ENCODE measurements at places on chromosomes 1 and 21.

GRCh38 chr1:47559944-47560695, 122.3 kb downstream of the FOXD2 start:
- DNase-seq = no peak

- DNase-seq = no peak
Measured at GRCh38 chr1:192266645-192267044, 50.1 kb upstream of the RGS21 start.

GRCh38 chr1:221669441-221669840, 72.4 kb downstream of the DUSP10 start:
- DNase-seq = no peak

GRCh38 chr1:212207118-212207517, 78.1 kb upstream of the PPP2R5A start:
- DNase-seq = no peak

GRCh38 chr1:1441002-1441888, 5.8 kb downstream of the VWA1 start:
- DNase-seq = no peak

- no peak for DNase-seq
Measured at GRCh38 chr1:28280977-28281381, 21.7 kb downstream of the SESN2 start.

DNA sequence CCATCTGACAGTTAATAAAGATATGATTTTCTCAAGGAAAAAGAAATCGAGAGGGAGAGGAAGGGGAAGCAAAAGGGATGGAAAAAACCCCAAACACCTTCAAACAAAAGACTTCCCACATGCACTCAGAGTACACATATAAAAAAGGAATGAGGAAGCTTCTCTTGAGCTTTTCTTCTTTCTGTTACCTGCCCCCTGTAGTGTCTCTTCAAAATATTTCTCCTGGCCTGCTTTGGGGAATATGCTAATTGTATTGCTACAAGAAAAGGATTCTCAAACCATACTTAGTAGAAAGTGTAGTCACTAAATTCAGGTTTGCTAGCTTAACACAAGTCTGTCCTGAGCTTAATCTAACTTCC, 58.7 kb downstream of the KIF14 start:
- no peak for DNase-seq

GRCh38 chr1:15628003-15628402, 10.7 kb downstream of the DDI2 start:
- DNase-seq = no peak

DNA sequence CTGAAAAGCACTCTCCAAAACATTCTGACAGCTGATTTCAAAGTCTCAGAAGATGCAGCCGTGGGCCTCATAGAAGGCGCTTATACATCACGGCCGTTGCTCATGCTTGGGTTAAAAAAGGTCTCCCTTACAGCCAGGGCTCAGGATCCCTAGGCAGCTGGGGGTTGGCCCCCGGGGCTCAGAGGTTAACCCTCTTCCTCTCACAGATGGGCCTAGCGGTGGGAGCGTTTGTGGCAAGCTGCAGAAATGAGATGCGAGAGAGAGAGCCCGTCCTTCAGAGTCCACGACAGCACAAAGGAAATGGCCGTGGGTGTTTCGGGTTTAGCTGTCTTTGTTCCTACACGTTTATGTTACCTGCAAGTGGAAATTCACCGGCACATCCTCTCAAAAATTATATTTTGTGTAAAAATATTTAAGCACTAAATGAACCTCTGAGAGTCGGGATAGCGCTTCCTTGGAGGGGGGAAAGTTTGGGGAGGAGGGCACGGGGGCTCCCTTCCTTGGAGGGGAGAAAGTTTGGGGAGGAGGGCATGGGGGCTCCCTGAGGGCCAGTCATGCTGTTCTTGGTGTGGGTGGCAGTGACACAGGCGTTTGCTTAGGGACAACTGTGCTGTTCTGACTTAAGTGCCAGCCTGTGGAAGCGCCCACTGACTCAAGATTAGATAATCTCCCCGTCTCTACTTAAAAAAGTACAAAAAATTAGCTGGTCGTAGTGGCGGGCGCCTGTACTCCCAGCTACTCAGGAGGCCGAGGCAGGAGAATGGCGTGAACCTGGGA, 20.5 kb upstream of the PRDM15 start:
- no peak for DNase-seq

- no peak for DNase-seq
Measured at GRCh38 chr1:156958247-156958714, 37.8 kb downstream of the LRRC71 start.

DNA sequence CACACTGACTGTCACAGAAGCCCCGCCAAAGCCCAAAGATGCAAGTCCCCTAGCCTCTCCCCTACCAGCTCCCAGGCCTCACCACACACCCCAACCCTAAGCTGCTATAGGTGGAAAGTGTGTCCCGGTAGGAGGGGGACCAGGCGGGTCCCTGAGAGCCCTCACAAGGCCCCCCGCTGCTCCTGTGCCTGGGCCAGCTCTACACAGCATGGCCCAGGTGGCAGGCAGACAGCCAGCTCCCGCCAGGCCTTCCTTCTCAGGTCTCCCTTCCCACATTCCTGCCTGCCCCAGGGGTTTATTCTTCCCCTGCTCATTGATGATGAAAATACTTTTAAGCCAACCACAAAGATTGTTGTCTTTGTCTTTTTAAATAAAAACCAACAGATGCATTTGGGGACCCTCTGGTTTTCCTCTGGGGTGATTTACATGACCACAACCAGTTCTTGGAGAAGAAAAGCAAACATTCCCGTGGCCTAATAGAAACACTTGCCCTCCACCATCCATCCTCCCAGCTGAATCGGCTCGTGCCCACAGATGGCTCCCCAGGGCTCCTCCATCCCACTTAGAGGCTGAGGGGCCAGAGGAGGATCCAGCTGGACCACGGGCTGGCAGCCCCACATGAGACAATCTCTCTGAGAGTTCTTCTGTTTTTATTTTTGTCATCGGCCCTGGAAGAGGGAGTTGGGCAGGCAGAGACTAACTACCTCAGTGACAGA, 93.1 kb downstream of the DMRTB1 start:
- no peak for DNase-seq

DNA sequence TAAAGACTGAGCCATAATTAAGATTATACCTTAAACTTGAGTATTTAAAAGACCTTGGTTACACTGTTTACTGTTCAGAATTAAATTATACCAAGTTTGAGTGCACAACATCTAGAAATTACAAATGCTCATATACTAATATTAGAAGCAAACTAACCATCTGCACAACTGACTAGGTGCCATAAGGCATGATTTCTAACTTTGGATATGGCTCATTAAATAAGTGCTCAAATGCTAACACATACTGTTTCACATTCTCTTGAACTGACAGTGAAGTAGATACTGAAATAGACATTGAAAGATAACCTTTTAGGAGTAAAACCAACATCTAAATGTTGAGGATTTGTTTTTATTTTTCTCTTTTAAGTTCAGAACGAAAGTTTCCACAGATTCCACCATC, 74.1 kb downstream of the PRKAA2 start:
- DNase-seq = no peak

DNA sequence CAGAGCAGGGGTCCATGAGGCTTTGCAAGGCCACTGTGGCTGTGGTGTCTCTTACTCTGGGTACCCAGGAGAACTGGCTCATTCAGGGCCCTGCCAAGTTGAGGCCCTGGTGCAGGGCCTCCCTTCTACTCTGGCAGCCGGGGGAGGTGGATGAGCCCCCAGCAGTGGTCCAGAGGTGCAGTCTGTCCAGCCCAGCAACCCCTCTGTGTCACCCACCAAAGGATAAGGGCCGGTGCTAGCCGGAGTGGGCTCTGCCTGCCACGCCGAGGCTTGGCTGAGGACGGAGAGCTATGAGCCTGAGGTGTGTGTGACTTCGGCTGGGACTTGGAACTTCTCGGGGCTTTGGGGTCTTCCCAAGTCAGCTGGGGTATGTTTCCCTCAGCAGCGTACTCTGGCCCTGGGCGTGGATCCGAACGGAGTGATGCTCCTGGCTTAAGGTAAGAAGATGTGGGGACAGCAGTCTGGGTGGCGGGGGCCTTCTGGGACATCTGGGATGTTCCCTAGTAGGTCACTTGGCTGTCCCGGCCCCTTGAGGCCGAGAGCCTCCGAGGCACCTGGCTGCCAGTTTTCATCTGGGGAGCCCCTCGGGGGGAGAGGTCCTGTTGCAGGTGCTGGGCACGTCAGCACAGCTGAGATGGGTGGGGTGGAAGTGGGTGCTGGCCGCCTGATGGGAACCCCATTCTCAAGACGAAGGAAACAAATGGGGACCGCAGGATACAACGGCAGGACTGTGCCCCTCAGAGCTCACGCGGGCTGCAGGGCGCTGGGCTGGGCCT, 25.9 kb downstream of the RUNX3 start:
- DNase-seq = no peak

DNA sequence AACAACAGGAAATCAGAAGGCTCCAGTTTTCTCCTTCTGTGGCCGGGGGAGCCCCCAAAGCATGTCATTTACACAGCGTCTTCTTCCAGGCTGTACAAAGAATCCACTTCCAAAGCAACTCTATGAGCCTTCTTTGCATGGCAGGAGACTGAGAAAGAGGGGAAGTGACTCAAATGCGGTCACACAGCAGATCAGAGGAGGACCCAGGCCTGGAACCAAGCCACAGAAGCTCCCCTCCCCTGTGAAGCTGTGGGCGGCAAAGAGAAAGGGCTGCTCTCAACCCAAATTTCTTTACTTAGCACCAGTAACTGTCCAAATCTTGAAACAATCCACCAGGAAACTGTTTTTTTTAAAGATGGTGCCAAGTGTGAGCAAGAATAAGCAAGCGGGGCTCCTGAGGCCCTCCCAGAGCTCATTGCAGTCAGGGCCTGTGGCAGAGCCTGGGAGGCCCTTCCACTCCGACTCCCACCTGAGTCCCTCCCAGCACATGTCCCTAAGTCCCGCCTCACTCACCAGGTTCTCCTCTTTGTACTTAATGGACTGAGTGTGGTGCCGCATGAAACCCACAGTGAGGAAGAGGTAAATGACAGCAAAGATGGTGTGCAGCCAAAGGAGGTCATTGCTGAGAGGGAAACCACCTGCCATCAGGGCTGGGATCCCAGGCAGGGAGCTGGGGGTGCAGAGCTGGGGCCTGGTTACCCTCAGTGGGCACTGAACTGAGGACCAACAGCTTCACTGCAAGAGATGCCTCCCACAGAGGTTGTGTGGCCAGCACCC, 15.9 kb downstream of the TMEM63A start:
- DNase-seq = no peak

GRCh38 chr21:41615613-41616012, 107.7 kb upstream of the TMPRSS2 start:
- DNase-seq = no peak

DNA sequence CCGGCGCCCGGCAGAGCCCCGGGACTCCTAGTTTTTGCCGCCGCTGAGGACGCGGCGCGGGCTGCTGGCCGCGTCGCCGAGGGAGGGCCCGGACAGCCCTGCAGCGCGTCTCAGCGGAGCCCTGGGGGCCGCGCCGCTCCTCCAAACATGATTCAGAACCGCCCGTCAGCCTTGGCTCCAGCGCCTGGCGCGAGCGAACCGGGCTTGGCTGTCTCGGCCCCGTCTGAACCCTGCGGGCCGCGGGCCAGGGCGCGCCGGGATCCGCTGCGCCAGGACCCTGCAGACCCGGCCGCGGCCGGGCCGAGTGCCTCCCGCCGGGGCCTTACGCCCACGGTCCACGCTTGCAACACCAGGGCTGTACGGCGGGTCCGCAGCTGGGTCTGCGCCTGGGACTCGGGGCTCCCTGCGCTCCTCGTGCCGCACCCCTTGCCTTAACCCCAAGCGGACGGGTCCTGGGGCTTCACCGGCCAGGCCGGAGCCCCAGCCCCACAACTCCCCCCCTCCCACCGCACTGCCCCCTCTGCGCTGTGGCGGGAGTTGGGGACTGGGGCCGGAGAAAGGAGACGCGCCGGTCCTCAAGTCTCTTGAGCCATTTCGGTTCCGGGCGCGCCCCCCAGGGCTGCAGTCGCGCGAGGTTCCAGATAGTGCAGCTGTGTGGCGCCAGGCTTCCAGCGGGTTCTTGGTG, 48.4 kb upstream of the CD34 start:
- DNase-seq = peak; percentile 11

- DNase-seq = no peak
Measured at GRCh38 chr1:58206749-58207148, 339.8 kb downstream of the OMA1 start.

DNA sequence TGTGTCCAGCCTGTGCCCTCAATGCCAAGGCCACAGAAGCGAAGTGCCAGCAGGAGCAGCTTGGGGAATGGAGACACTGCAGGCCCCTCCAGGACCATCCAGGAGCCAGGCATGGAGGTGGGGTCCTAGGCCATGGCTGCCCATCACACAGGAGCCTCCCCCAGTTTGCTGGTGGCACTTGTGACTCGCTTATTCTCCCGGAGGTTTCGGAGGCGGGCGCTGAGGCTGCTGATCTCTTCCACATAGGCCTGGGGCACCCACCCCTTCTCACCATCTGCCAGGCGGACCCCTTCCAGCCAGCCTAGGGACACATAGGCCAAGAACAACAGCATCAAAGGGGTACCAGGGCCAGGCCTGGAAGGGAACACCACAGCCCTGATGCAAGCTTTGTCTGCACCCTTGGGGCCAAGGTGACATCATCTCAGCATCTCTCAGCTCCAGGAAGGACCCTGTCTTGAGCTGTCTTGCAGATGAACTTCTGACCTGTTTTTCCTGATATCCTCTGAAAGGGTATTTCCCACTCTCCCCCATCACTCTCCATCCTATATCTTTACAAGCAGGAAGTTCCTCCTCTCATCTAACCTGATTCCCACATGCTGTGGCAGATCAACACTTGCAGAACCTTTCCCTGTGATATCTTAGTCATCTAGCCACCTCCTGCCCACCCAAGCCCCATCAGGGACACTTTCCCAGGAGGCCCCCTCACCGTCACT, 13.9 kb downstream of the ARHGEF19 start:
- DNase-seq = no peak

DNA sequence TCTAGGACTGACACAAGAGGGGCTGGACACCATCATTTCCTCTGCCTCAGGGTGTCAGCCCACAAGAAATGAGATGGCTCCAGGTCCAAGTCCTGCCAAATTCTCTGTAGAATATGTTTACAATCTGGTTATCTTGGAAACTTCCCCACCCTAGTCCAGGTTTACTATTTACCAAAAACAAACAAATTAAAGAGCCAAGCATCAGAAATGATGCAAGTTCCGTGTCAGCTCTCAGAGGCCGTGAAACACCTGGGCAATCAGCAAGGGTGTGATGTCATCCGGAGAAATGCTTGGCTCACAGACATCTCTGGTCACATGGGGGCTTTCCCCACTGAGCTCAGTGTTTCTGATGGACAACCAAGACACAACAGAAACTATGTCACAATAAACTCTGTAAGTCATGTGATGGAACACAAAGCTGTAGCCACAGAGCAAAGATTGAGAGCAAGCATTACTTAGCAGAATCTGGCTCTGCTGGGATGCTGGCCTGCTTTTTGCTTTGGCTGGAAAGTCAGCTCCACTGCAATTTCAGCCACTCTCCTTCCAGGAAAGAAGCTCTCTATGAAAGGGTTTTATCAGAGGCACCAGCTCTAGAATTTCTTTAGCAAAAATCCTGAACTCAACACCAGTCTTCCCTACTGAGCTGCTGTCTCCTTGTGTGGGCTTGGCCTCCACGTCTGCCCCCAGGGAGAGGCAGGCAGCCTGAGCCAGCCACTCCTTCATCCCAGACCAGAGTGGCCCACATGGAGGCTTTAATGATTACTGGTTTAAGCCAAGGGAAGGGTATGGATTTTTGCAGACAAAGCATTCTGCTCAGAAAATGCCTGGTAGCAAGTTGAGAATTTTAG, 55.9 kb downstream of the NENF start:
- no peak for DNase-seq

Measured in activated gamma-delta T cell (primary cell).